Neural progenitor cell (in vitro differentiated cells): ENCODE measurements at places on chromosomes 6 and 20. TPM values are rescaled to one million over a fixed set of nuclear protein-coding genes. Genes with fewer than 3 reads are reported as not detected.

GRCh38 chr6:128241216-128241615 is 279.2 kb downstream of the PTPRK start:
- H3K27ac ChIP-seq: peak overlapping the region; percentile 23
- DNase-seq: peak; percentile 3

- H3K27ac ChIP-seq: no peak overlapping the region
- H3K36me3 ChIP-seq: no peaks in the 10 kb centered on the region
- no peak for DNase-seq
- no peaks in the 10 kb centered on the region for H3K27me3 ChIP-seq
Measured at GRCh38 chr6:123575188-123575587, 61.6 kb downstream of the TRDN start.

The ZSWIM1 gene
- total RNA-seq: 10.7 and 16.6 TPM in 2 replicates

The LAMA4 gene
- total RNA-seq: 0.50 and 0.56 TPM in 2 replicates

DNA sequence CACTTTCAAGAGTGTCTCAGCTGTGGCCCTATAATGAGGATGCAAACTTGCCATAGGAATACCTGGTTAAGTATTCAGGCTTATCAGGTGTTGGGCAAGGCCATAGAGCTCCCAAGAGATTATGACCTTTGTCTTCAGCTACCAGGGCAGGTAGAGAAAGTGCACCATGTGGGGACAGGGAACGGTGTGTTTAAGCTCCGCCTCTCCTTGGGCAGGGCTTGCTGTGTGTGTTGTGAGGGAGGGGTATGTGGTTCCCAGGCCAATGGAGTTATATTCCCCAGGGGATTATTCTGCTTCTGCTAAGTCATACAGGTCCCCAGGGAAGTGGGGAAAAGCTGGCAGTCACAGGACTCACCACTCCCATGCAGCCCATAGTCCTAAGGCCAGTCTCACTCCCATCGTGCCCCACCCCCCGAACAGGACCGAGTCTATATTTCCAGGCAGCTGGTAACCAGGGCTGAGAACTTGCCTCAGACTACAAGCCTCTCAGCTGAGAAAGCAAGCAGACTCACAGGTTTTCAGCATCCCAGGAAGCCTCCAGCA is 660.2 kb downstream of the HTR1B start:
- H3K4me3 ChIP-seq: no peak overlapping the region
- H3K4me1 ChIP-seq: no peaks in the 10 kb centered on the region
- H3K27ac ChIP-seq: no peak overlapping the region
- H3K27me3 ChIP-seq: no peaks in the 10 kb centered on the region

The LY6G6F gene
- total RNA-seq: not detected in 2 replicates

GRCh38 chr6:99746261-99746895 is 139.7 kb downstream of the PRDM13 start:
- H3K27me3 ChIP-seq: peaks cover 53% of the 10 kb centered on the region
- no peaks in the 10 kb centered on the region for H3K36me3 ChIP-seq
- H3K4me1 ChIP-seq: no peaks in the 10 kb centered on the region
- no peak overlapping the region for H3K4me3 ChIP-seq

The SLC44A4 gene
- total RNA-seq: 0.32 and 0.93 TPM in 2 replicates

- H3K36me3 ChIP-seq: no peaks in the 10 kb centered on the region
- no peak for DNase-seq
- no peak overlapping the region for H3K4me3 ChIP-seq
- no peaks in the 10 kb centered on the region for H3K27me3 ChIP-seq
- H3K27ac ChIP-seq: no peak overlapping the region
- H3K4me1 ChIP-seq: no peaks in the 10 kb centered on the region
Measured at GRCh38 chr6:30814146-30815040, 69.9 kb upstream of the DDR1 start.

The ELOVL5 gene
- total RNA-seq: 137 and 185 TPM in 2 replicates

DNA sequence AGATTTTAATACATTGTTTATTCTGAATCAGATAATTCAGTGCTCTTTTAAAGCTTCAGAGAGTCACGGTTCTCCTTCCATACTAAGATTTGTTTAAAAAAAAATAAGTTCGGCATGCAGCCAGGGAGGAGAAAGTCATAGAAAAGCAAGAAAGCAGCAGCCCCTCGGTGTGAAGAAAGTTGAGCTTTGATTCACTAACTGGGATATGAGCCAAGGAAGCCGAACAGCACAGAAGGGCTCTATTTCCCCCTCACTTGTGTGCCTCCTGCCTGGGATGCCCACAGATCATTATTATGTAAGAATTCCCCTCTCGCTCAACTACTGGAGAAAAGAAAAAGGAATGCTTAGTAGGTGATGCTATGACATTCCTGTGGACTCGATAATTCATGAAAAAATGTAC is 69.3 kb upstream of the SYNJ2 start:
- H3K4me1 ChIP-seq: peaks cover 5% of the 10 kb centered on the region
- DNase-seq: no peak
- H3K4me3 ChIP-seq: no peak overlapping the region
- H3K36me3 ChIP-seq: peaks cover 12% of the 10 kb centered on the region
